ENCODE measurements at places on chromosomes 7 and 10.

- no peak for DNase-seq
Measured at GRCh38 chr10:43817368-43817767, 168.7 kb upstream of the ZNF32 start.

GRCh38 chr10:94107191-94107590 lies 113.5 kb downstream of the PLCE1 start:
- no peak for DNase-seq

DNA sequence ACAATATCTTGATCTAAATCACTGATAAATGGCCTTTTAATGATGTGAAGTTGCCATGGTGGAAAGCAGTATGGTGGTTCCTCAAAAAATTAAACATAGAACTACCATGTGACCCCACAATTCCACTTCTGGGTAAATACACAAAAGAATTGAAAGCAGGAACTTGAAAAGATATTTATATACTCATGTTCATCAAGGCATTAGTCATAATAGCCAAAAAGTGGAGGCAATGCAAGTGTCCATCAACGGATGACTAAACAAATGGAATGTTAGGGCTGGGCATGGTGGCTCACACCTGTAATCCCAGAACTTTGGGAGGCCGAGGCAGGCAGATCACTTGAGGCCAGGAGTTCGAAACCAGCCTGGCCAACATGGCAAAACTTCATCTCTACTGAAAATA lies 2.0 kb upstream of the DNAJC12 start:
- DNase-seq, result no peak

GRCh38 chr10:94623572-94623971 lies 60.0 kb upstream of the CYP2C18 start:
- no peak for DNase-seq

- no peak for DNase-seq
Measured at GRCh38 chr10:93815304-93816096, 57.8 kb downstream of the LGI1 start.

DNA sequence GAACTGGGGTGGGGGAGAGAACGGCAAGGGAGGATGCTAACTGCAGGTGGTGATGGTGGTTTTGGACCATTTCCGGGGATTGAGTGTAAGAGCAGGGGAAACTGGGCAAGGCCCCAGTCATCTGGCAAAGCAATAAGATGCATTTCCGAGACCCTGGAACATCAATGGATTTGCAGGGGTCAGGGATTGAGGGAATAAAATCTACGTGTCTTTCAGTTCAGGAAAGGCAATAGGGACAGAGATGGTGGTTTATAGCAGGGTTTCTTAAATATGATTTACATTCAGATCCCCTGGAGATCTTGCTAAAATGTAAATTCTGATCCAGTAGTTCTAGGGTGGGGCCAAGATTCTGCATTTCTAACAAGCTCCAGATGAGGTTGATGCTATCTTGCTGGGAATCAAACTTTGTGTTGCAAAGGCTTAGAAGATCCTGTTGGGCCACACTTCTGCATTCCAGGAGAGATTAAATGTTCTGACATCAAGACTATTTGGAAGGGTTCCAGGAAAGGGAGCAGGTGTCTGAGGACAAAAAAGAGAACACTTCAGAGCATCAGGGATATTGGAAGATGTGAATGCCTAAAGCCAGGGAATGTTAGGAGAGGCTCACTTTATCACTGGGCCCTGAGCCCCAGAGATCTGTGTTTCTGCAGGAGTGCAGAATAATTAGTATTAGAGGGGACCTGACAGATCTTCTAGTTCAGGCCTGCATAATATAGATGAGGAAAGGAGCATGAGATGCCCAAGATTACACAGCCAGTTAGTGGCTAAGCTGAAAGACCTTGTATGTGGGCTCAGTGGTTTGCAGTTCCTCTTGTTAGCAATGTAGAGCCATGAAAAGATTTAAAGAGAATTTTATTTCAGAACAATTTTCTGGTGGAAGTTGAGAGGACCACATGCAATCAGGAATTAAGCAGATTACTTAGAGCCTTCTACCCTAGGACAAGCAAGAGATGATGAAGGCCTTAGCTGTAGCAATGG lies 32.4 kb downstream of the BLNK start:
- DNase-seq, result no peak

DNA sequence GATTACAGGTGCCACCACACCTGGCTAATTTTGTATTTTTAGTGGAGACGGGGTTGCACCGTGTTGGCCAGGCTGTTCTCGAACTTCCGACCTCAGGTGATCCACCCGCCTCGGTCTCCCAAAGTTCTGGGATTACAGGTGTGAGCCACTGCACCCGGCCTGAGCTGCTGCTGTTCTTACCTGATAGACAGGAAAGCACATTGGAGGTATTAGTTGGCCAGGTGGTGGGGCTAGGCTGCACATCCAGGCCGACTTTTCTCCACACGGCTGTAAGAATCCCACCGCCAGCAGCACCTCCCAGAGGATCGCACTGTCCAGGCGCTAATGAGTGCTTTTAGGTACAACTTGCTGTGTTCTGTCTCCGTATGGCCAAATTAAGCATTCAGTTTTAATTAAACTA lies 112.6 kb downstream of the WDR37 start:
- DNase-seq, result no peak

GRCh38 chr7:130955565-130955919 lies 221.5 kb upstream of the KLF14 start:
- DNase-seq, result no peak

DNA sequence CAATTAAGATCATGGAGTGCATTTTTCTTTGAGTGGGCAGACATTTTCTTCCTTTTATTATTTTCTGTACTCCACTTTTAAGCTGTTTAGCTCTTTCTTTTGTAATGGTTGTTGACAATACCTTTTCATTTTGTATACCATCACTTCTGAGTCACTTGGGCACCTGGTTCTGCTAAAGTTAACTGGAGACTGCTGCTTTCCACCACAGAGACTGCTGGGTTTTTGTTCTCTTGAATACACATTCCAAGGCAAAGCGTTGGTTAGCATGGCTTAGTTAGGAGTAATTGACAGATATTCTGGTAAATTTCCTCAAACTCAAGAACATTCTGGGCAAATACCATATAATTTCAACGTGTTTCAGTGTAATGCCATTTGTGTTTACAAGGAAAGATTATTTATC lies 541.9 kb upstream of the CELF2 start:
- DNase-seq, result no peak

DNA sequence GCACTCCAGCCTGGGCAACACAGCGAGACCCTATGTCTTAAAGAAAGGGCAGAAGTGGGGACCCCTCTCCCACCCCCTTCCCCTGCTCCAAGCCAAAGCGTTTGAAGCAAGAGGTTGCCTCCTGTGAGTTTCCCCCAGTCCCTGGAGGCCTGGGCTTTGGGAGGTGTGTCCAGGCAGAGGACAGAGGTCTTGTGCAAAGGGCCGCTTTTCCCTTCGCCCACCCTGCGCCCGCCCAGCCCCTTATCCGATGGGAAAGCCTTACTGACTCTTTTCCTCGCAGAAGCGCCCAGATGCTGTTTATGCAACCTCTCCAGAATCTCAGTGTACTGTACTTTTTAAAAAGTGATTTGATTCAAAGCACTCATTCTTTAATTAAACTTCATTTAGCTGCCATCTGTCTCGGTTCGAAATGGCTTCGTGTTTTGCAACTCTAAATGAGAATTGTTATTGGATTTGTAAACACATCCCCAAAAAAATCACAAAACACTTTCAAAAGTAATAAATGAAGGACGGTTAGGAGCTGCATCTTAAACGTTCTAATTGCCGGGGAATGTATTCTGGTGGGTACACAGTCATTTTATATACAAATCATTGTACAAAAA lies 50.5 kb upstream of the GTF2I start:
- DNase-seq, result no peak

DNA sequence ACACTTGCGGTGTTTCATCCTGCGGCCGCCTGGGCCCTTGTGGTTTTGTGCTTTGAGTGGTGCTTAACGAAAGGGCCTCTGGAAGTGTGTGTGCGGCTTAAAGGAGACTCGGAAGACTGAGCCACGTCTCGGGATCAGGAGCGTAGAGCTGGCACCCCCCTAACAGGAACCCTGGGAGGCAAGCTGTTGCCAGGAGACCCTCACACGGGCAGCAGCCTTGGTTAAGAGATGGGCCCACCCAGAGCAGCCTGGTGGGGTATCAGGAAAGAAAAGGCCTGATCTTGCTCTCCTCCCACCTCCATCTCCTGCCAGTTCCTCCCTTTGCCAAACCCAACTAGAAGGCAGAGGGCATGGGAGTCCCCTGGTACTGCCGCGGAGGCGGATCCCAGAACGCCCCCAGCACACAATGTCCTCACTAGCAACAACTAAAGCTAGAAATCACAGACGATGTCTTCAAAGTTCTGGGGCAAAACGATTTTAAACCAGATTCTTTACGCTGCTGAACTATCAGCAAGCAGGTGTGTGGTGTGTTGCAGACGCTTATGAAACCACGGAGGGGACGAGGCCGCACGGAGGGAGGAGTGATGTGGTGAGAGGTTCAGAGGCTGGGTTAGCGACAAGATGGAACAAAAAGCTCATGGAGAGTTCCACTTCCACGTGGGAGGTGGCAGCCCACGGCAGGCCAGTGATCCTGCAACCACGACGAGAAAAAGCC lies 67.0 kb upstream of the INPP5A start:
- DNase-seq, result no peak

- no peak for DNase-seq
Measured at GRCh38 chr7:105156731-105157130, 142.7 kb downstream of the KMT2E start.

GRCh38 chr10:90417029-90417428 lies 440.8 kb downstream of the HTR7 start:
- no peak for DNase-seq

DNA sequence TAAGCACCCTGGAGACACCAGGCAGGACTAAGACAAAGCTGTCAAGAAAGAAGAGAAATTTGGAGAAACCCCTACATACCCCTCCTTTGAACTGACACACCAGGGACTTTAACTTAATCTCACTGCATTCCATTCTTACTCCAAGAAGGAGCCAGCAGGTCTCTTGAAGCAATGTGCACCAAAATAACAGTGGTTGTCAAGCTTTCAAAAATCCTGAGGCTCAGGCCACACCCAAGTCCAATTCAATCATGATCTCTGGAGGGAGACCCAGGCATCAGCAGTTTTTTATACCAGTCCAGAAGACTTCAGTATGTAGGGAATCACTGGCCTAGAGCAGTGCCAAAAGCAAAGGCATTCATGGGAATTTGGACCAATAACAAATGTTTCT lies 6.8 kb downstream of the SLC25A13 start:
- no peak for DNase-seq

DNA sequence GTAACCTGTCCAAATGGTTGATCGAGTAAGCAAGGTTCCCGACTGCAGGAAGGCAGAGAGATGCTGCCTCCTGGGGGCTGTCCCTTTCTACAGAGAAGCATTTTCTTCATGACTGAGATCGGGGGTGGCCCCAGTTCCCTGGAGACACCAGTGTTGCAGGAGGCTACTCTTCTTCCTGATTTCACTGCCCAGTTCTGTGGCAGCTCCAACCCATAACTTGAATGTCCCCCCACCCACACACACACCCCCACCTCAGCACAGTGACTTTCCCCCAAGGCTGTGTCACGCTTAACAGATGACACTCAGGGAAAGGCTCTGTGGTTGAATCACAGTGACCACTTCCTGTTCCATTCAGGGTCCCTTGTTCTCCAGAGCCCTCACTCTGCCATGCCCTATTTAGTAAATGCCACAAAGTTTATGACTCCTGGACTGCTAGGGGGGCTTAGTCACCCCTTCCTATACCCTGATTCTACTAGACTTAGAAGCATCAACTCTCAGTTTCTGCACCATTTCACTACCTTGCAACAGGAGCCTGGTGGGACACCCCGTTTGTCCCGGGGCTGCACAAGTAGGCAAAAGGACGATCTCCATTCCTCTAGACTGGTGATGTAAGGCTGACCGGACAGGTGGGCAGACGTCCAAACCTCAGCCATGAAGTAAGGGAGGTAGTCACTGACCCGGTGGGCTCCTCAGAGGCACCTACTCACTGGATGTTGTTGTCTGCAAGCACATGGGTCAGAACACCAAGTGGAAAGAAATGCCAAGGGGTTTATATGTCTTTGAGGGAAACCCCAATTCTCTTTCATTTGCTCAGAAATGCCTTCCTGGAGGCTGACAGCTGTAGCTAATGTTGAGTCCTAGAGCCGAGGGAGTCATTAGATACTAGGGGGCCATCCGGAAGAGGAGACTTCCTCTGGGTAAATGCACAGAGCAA lies 31.3 kb upstream of the SMC3 start:
- DNase-seq, result peak; percentile 20

DNA sequence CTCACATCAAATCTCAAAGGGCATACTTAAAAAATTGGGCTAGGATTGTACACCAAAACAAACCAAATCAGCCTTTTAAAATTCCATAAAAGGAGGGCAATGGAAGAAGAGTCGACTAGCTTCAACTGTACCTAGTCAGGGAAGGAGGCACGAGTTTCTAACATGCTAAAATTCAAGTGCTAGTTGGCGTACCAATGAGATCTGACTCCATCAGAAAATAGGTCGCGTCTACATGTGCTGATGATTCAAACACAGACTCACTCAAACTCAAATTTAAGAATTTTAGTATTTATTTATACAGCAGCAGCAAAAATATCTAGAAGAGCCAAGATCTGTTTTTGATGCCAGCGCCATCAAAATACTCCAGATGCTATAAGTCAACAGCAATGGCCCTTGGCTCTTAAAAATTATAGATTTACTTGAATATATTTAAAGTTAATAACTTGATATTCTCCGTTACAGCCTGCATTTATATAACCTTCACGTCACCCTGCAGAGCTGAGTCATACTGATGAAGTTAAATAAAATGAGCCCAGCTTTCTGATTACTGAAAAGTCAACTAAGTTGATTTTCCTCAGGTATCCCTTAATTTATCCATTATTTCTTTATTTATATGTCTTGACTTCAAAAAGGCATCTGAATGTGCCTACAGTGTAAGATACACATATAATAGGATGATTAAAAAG lies 302.1 kb upstream of the IMMP2L start:
- no peak for DNase-seq

DNA sequence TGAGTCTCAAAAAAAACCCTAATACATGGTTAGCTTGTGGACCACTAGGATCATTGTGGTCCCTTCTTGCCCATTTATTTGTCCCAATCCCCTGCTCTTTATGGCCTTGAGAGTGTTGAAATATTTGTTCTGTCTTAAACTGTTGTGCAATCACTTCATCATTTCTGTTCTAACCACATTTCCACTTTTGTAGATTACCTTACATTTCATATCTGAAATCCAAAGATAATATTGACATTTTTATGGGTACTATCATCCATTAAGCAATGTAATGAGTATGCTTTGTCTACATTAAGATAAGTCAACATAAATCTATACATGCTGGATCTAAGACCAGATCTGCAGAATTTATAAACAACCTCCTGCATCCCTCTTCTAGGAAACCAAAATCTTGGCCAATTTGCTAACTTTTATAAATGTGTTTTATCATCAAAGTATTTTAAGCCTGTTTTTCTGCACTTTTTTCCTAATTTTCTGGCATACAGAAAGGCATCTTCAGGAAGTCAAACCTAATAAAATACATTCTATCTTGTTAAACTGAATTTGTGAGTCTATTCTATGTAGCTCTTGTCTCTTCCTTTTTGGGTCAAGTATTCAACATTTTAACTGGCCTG lies 359.4 kb upstream of the CELF2 start:
- no peak for DNase-seq

DNA sequence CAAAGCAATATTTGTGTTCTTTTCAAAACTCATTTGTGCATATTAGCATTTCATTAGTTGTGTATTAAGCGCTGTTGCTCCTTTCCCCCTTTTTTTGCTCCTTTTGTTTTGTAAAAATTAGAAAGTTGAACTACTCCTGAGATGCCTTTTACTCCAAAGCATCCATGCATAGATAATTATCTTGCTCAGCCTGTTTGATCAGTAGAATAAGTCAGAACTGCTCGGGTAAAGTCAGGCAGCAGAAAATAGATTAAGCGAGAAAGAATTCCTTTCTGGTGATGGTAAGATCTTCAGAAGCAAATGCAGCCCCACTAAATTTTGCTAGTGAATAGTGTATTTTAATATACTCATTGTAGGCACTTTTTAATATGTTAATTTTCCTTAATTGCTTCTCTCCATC lies 227.1 kb downstream of the TEX36 start:
- no peak for DNase-seq

Measured in CD4-positive, alpha-beta T cell (primary cell).